ENCODE measurements at places on chromosomes 4 and X. TPM values are rescaled to one million over a fixed set of nuclear protein-coding genes. Genes with fewer than 3 reads are reported as not detected.

DNA sequence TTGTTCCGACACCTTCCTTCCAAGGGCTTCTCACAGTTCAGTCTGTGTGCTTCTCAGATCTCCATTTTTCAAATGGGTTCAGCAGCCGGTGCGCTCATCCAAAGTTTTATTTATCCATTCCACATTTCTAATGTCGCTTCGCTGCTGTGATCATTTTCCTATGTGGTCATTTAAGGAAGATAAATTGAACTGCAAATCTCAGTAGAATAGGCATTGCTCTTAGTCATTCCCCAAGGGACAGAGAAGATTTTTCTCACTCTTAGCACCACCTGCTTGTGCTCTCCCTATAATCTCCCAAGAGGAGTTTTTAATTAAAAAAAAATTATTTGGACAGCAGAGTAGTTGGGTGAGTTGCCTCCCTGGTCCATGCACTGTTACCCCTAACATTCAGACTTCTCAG lies 278.9 kb upstream of the GATB start:
- no peak for DNase-seq

- no peak for DNase-seq
Measured at GRCh38 chr4:154019811-154020210, 230.9 kb upstream of the SFRP2 start.

DNA sequence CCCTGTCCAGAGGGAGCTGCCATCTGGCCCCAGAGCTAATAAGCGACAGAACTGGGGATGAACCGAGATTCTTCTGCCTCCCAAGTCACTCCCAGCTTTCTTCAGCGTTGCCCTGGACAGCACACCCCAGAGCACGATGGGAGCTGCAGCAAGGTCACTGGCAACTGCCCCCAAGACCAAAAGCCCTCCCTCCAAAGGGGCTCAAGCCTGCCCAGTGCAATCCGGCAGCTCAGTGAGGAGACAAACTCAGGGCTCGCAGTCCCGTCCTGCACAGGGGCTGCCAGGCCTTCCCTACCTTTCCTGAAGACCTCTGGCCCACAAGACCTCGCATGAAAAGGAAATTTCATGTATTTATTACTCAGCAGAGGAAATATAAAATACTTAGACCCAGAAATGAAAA lies 174.8 kb downstream of the BCOR start:
- DNase-seq, result no peak

DNA sequence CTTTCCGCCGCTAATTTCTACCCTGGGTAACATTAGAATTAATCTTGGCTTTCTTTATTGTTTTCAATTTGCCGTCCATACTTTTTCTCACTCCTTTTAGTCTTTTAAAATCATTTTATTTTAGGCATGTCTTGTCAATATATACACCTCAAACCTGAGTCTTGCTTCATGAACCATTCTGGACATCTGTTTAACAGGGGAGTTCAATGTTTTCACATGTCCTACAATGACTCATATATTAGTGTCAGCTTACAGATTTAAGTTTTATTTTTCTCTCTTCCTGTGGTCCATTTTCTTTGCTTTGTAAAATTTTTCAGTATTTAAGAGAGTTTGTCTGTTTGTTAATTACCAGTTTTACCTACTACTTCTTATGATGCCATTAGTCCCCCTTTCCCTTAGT lies 89.5 kb downstream of the LCORL start:
- no peak for DNase-seq

DNA sequence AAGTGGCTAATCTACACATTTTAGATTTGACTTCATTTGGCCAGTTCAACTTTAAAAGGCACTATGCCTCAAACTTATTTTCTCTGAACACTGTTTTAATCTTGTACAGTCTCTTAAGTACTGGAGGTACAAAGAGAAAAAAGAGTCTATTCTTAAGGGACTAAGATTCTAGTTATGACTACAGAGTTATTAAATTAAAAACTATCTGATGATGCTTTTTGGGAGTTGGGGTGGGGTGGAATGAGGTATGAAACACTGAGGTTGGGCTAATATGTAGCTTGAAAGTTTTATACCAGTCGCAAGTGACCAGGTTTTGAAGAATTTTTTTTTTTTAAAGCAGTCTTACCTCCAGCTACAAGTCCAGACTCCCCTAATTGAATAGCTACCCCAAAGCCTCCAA lies 17.7 kb upstream of the GPR34 start:
- DNase-seq, result no peak

DNA sequence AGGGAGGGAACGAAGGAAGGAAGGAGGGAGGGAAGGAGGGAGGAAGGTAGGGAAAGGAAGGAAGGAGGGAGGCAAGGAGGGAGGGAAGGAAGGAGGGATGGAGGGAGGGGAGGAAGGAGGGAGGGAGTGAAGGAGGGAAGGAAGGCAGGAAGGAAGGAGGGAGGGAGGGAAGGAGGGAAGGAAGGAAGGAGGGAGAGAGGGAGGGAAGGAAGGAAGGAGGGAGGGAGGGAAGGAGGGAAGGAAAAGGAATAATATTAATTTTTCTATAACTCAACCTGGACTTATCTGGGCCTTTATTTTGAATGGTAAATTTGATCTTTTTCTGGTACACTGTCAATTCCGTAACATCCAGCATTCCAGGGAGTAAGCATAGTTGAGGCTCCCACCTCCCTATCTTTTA lies 244.2 kb downstream of the SPRY1 start:
- DNase-seq, result no peak

DNA sequence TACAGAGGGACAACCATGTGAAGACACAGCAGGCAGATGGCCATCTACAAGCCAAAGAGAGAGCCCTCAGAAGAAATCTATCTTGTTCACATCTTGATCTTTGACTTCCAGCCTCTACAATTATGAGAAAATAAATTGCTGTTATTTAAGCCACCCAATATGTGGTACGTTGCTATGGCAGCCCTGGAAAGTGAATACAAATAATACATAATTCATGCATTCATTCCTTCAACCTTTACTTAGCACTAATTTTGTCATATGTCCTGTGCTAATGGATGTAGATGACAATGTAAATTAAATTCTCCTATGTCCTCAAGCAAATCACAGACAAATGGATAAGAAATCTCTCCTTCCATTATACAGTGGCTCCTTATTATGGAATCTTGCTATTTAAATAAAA lies 361.6 kb downstream of the PACRGL start:
- DNase-seq, result no peak

- no peak for DNase-seq
Measured at GRCh38 chr4:33930497-33930896, 2313.8 kb downstream of the ARAP2 start.

DNA sequence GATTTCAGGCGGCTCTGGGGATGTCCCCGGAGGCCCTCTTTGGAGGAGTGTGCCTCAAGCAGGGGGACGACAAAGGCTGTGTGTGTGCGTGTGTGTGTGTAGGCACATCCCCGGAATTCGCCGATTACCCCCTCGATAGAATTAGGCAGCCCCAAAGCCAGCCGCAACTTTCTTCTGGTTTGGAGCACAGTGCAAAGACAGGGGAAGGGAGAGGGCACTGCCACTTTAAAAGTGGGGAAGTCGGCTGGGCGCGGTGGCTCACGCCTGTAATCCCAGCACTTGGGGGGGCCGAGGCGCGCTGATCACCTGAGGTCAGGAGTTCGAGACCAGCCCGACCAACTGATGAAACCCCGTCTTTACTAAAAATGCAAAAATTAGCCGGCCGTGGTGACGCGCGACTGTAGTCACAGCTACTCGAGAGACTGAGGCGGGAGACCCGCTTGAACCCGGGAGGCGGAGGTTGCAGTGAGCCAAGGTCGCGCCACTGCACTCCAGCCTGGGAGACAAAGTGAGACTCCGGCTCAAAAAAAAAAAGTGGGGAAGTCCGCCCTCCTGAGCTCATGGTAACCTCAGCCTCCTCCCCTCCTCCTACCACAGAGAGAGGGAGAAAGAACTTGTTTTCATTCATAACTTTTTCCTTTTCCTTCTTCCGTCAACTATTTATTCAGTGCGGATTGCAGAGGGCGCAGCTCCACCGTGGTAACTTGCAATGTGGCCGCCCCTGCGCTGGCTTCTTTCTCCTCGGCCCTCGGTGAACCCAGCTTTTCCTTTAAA lies 2.4 kb downstream of the SPRY1 start:
- no peak for DNase-seq

DNA sequence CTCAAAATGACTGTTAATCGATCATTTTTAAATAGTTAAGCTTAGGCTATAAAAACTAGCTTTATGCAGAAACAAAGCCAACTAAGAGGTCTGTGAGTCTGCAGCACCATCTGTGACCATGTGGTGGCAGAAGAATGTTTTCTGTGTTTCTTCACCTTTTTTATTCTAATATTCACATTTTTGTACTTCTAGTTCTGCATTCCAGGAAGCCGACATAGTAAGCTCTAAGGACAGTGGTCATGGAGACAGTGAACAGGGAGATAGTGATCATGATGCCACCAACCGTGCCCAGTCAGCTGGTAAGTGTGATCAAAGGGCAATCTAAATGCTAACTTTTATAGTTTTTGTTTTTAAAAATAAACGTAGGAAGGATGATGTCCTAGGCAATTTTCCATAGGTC lies 5.6 kb downstream of the PCDH10 start:
- no peak for DNase-seq

DNA sequence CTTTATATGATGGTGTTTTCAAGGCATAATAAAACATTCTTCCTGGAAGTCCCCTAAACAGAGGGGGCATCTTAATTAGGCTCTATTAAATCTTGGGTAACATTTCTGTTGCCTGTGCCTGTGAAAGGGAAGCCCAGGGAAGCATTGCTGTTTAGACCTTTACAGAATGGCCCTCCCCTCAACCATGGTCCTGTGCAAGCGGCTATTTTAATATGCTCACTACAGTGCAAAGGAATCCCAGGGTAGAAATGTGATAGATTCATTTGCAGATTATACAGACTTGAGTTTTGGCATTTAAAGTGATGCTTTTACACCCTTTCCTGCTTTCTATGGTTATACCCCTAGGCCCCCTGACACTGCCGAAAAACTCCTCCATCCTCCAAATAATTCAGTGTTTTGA lies 65.3 kb downstream of the CLCN5 start:
- no peak for DNase-seq

GRCh38 chr4:38759113-38759789 lies 23.5 kb downstream of the TLR10 start:
- peak; percentile 69 for DNase-seq

- DNase-seq, result no peak
Measured at GRCh38 chr4:178480881-178481280, 1038.6 kb upstream of the AGA start.

DNA sequence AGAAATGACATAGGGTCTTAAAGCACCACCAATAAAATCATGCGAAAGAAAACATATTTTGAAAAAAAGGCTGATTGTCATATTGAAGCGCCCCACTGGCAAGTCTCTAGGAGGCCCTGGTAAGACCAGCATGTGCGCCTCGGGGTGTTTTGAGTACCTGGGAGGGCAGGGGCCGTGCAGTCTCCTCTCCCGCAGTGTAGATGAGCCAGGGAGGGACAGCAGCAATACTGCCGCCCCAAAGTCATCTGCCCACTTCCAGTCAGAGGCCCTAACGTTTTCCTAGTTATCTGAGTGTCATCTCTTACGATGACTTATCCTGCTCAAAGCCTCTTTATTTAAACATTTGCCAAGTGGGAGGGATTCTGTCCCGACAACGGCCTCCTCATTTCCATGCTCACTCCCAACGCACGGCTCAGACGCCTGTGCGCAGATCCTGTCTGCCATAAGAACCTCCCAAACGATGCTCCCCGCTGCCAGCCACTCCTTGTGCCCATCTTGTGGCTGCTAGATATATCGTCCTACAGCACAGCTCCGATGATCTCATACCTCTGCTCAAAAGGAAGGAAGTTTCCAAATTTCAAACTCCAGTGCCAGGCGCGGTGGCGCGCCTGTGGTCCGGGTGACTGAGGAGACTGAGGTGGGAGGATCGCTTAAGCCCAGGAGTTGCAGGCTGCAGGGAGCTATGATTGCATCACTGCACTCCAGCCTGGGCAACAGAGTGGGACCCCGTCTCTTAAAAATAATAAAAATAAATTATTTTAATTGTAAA lies 17.2 kb upstream of the SCRG1 start:
- peak; percentile 59 for DNase-seq

DNA sequence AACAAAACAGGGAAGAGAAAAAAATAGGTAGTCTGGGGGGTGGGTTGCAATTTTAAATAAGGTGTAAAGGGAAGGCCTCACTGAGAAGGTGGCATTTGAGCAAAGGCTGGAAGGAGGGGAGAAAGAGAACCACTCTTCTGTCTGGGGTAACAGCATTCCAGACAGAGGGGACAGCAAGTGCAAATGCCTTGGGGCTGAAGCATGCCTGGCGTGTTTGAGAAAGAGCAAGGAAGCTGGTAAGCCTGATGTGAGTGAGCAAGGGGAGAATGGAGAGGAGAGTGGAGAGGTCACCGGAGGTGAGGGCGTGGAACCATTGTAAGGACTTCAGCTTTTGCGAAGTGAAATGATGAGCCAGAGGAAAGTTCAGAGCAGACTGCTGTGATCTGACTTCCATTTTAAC lies 19.7 kb upstream of the DOCK11 start:
- no peak for DNase-seq

- no peak for DNase-seq
Measured at GRCh38 chr4:124104628-124105027, 607.9 kb downstream of the ANKRD50 start.

- DNase-seq, result no peak
Measured at GRCh38 chr4:960140-960635, 13.2 kb downstream of the DGKQ start.

GRCh38 chrX:19718642-19719041 lies 168.8 kb downstream of the SH3KBP1 start:
- no peak for DNase-seq

- no peak for DNase-seq
Measured at GRCh38 chr4:127985989-127986388, 20.8 kb downstream of the ABHD18 start.

DNA sequence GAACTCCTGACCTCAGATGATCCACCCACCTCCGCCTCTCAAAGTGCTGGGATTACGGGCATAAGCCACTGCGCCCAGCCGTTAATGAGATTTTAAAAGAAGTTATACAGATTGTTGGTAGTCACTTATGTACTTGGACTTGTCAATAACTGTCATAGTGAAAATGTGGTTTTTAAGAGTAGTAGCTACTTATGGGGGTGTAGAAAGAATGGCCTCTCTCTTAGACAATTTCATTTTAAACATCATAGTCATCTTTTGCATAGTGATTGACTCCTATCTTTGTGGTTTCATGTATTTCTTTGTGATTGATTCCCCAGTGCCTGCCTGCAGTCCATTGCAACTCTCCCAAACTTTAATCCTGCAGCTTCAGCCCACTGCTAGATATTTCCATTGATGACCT lies 17.4 kb downstream of the FAM199X start:
- DNase-seq, result no peak

Gene STK32B
- total RNA-seq, result 25.9 TPM

Gene MAGEA10
- total RNA-seq, result not detected

Gene CASP6
- total RNA-seq, result 13.6 TPM

Gene NLGN4X
- total RNA-seq, result 56.1 TPM

Gene HTN1
- not detected for total RNA-seq

Gene PAGE2B
- total RNA-seq, result not detected

Gene TRPC5OS
- under 0.01 TPM for total RNA-seq

Gene DCX
- total RNA-seq, result 389 TPM

Gene ARHGEF9
- 70.0 TPM for total RNA-seq

Gene TFDP3
- not detected for total RNA-seq

Gene DDX53
- not detected for total RNA-seq

Gene CXCL13
- not detected for total RNA-seq

Gene PAGE4
- total RNA-seq, result not detected

Gene NOX1
- total RNA-seq, result not detected

Gene TACC3
- total RNA-seq, result 1.6 TPM
